ENCODE measurements at places on chromosomes 2 and 18.
A peak's percentile ranks its signal among the peaks of the same experiment; 100 is the strongest.

- DNase-seq = no peak
Observed at GRCh38 chr2:181446985-181447384, 10.2 kb upstream of the ITGA4 start.

- DNase-seq = no peak
Observed at GRCh38 chr2:154370873-154371272, 327.6 kb upstream of the KCNJ3 start.

DNA sequence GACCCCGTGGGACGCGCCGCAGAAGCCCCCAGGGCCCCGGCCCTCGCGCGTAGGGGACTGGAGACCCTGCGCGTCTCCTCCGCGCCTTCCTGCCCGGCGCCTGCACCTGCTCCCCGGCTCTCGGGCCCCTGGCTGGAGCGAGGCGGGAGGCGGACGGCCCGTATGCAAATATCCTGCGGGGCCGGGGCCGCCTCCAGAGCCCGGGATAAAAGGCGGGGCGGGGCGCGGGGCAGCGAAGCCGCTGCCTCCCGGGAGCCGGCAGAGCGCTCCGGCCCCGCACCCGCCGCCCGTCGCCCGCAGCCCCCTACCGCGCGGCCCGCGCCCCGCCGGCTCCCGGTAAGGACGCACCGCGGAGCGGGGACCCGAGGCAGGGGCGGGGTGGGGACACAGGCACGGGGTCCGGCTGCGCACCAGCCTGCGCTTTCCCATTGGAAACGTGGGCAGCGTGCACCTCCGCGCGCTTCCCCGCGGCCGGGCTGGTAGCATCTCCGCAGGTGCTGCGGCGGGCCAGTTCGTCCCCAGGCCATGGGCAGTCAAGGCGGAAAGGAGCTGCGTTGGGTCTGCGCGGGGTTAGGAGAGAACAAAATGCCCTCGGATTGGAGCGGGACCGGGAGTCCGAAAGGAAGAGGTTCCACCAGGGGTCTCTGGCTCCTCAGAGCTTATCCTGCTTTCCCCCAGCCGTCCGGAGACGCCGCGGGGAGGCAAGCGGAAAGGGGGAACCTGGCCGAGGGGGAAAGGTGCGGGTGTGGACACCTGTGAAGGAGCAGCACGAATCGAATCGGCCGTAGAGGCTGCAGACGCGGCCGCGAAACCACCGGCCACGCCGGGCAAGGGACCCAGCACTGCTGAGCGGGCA, at the start of gene ATP6V1C2:
ATP6V1C2 (plus strand) TSS at position 235 of the 856 bp plus-strand sequence. CDS start 1,220 bp downstream, outside the sequence.
- peak; percentile 43 for DNase-seq

DNA sequence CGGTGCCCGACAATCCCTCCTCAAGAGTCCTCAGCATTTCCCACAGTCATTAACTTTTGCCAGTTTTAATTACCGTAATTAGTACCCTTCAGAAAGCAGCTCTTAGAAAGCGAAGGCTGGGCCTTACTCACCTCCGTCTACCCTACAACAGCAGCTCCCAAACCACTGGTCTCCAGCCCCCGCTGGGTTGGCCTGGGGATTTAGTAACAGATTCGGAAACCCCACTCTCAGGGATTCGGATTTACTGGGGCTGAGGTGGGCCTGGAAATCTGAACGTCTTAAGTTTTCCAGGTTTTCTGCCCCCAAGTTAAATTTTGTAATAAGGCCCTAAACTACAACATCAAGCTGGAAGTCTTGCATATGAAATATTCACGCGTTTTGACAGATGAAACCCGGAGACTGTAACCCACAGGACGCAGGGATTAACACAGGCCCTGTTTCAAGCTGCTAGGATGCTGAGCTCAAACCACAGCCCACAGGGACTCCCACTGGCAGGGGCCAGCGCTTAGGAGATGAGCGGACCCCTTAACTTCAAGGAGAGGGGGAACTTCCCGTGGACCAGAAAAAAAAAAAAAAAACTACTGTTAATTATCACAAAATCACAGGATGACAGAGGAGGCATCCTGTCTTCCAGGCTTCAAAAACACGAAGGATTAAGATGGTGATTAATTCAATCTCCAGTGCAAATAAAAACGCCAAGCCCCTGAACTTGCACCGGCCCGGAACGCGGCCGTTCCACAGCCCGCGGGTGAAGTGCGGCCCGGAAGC, 985 bp downstream of the ILKAP start:
- DNase-seq = no peak

- DNase-seq = no peak
Observed at GRCh38 chr18:75130591-75131328, 78.2 kb downstream of the PTGR3 start.

- no peak for DNase-seq
Observed at GRCh38 chr18:24482821-24483220, 22.4 kb downstream of the HRH4 start.

- no peak for DNase-seq
Observed at GRCh38 chr2:235055891-235056516, 104.2 kb downstream of the SH3BP4 start.

- DNase-seq = no peak
Observed at GRCh38 chr2:54899576-54900200, 150.6 kb downstream of the RTN4 start.

- DNase-seq = no peak
Observed at GRCh38 chr2:219167997-219168396, 1.8 kb downstream of the SLC23A3 start.

DNA sequence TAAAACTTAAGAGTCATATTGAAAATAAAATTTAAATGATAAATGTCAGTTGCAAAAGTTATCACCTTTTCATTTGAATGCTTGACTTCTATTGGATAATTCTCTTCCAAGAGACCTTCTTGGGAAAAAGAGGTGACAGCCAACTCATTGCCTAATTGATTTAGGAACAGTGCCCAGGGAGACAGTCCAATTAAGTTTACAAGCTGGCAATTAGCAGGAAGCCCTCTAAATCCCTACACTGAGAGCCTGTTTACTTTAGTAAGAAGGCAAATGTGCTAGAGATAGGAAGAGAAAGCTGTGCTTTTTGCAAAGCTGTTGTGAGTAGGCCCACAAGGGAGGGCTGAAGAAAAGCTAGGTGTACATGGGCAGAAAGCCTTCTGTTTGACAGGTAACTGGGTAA, 189.1 kb downstream of the WDPCP start:
- no peak for DNase-seq

DNA sequence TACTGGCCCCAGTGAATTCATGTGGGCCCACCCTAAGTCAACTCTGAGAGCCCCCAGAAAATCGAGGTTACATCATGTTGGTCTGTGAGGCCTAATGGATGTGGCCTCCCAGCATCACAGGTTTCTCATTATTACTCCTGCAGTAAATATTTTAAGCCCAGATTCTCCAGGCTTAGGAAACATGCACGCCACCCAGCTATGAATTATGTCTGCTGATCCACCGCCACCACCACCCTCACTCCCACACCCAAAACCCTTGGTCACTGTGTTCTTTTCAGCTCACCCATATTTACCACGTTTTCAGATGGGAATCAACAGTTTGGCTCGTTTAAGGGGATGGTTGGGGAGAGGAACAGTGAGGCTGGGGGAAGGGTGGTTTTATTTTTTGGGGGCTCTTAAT, 128.6 kb downstream of the NCK2 start:
- DNase-seq = no peak

GRCh38 chr2:208984376-208985090, 439.3 kb upstream of the MAP2 start:
- DNase-seq = no peak

GRCh38 chr2:101524806-101525430, 50.0 kb upstream of the RFX8 start:
- no peak for DNase-seq

GRCh38 chr2:65866148-65866547, 433.7 kb upstream of the SPRED2 start:
- DNase-seq = no peak

GRCh38 chr2:151560289-151560688, 150.6 kb downstream of the RIF1 start:
- DNase-seq = no peak

- no peak for DNase-seq
Observed at GRCh38 chr18:49250816-49251388, 209.5 kb downstream of the DYM start.

DNA sequence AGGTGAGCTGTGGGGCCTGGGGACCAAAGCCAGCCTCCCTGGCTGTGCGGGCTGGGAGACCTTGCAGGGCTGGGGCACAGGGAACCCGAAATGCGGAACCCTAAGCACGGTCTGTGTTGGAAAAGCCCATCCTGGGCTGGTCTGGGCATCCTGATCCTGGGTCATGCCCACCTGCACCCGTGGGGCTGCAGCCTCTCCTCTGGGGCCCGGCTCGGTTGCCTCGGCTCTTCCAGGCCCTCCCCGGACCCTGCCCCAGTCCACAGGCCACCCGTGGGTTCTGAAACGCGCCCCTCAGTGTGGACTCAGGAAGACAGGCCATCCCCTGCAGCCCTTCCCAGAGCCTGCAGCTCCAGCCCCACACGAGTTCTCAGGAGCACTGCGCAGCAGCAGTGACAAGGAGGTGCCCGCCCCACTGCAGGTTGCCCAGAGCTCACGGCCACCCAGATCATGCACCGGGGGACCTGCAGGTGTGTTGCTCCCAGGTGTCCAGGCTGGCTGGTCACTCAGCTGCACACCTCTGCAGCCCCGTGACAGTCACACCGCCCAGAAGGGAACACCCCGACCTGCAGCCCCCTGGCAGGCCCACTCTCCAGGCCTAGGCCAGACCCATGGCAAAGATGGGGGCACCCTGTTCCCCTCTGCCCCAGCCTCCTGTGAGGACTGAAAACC, 12.2 kb upstream of the NFATC1 start:
- no peak for DNase-seq

GRCh38 chr18:12699747-12700146, 2.8 kb downstream of the CEP76 start:
- DNase-seq = no peak

DNA sequence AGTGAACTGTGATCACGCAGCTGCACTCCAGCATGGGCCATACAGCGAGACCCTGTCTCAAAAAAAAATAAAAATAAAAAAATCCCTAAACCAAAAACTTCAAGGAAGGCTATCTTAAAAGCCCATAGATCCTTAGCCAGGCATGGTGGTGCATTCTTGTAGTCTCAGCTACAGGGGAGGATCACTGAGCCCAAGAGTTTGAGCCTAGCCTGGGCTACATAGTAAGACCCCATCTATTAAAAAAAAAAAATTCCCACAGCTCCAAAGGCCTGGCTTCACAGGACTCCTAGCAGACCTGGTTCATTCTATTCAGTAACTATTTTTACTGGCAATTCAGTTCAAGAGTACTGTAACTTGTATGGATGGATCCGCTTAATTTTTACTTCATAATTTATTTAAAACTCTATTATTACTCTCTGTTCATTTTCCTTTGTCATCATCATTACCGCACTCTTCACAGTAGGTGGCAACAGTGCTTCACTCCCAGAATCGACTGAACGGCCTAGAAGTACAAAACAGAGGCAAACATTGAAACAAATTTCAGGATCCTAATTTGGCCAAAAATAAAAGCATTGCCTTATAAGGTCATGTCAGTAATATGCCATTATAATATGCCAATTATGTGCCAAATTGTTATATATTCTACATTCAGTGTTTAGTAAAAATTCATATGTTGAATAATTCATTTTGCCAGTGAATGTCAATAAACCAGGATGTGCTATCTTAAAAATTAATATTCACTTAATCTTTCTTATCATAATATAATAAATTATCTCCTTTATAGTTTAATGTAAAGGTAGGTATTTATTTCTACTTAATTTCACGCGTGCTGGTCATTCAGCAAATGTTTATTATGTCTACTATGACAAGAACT, 14.3 kb upstream of the STAM2 start:
- DNase-seq = no peak

- no peak for DNase-seq
Observed at GRCh38 chr2:55418072-55418471, 1.6 kb downstream of the CCDC88A start.

DNA sequence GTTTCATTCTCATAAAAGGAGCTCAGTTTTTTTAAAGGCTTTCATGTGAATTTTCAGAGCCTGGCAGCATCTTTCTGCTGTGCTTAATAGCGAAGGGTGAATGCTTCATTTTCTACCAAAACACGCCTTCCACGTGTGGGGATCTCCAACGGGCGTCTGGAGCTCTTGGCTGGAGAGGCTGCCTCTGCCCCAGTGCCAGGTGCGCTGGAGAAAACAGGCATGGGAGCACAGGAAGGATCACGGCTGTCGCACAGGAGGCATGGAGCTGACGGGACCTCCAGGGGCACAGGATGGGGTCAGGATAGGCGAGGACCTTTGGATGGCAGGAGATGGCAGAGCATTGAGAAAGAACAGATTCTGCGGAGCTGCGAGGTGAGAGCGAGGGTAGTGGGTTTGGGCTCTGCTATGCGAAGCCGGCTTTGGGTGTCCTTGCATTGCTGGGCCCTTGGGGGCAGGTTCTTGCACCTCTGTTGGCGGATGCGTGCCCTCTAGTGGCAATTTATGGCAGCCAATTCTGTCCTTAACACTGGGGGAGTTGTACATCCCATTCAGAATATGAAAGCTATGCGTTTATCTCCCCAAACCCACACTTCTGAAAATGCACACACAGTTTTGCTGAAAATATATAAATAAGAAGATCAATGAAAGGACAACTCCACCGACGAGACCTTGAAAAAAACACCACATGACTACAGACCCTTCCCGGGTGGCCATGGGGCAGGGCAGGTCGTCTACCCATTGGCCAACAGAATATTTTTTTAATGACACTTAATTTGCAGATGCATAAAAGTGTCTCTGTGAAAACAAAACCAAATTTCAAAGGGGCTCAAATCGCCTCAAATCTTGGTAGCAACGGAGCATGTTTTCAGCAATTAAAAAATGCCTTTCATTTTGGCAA, 90.4 kb upstream of the SLC35G4 start:
- peak; percentile 43 for DNase-seq

GRCh38 chr2:168770796-168771195, 31.6 kb upstream of the NOSTRIN start:
- DNase-seq = no peak

All from activated T-cell treated with anti-CD3 and anti-CD28 coated beads, Interleukin-2, amount 50 U/mL, for 24 hours (primary cell).